Suppressor macrophage treated with lipopolysaccharide for 4 hours (primary cell): ENCODE measurements at places on chromosomes 13 and 19.

GRCh38 chr19:45768655-45768983, 433 bp downstream of the SIX5 start:
- DNase-seq, result peak; percentile 36

DNA sequence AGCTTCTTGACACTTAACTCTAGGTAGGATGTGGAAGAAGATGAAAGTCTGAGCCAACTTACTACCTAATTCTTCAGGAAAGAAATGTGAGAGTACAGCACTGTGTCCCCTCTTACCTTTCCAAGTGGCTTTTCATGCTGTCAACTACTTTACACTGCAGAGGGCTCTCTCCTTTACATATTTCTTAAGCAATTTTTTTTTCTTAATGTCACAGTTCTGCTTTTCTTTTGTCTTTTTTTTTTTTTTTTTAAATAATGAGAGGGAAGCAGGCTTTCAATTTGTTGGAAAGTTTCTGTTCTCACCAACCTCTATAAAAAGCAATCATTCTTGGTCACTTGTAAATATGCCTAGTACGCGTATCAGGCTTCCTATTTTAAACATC, 212.7 kb upstream of the MIR17HG start:
- DNase-seq, result peak; percentile 40

DNA sequence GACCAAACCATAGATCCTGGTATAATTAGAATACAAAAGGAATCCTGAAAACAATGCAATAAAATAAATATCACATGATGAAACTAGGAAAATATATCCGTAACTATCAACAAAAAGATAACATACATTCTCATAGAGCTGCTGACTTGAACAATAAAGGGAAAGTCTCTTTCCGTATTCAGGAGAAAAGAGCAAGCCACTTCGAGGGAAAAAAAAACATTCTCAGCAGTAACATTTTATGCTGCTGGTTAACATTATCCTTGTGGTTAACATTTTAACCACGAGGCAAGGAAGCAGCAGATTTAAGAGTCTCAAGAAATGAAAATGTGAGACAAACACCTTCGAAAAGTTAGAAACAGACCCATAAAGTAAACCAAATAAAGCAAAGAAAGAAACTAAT, 25.8 kb downstream of the NALCN start:
- DNase-seq, result no peak

DNA sequence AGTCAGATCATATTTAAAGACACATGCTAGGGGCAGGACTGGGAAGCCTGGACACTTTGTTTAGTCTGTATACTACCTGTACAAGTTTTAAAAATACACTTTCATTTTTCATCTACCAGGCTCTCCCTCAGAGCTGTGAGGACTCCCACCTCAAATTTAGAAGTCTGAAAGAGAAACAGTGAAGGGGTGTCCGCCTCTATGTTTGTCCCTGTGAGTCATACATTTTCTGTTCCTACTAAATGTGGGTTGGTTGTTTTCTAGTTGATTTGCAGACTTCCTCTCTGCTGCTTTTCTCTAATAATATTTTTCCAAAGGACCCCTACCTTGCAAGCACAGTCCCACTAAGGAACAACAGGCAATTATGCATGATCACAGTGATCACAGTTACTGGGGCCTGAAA, 110.5 kb downstream of the ENOX1 start:
- DNase-seq, result peak; percentile 38

DNA sequence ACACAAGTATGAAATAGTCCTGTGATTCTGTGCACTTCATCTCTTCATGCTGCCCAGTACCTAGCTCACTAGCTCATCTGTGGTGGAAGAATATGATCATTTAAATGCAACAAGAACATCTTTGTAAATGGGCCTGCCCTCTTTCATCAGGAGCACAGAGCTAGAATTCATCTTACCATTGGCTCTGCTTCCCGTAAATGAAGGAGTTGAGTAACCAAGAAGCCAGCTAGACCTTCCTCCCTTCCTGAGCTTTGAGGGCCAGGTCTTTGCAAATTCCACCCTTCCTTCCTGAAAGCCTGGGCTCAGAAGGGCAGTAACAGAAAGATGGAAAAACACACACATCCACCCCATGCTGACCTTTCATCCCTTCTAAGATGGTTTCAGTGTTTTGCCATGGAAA, 82.0 kb downstream of the FRY start:
- DNase-seq, result no peak
